ENCODE measurements at places on chromosomes 11 and 22. TPM values are rescaled to one million over a fixed set of nuclear protein-coding genes. Genes with fewer than 3 reads are reported as not detected.
A peak's percentile ranks its signal among the peaks of the same experiment; 100 is the strongest.

DNA sequence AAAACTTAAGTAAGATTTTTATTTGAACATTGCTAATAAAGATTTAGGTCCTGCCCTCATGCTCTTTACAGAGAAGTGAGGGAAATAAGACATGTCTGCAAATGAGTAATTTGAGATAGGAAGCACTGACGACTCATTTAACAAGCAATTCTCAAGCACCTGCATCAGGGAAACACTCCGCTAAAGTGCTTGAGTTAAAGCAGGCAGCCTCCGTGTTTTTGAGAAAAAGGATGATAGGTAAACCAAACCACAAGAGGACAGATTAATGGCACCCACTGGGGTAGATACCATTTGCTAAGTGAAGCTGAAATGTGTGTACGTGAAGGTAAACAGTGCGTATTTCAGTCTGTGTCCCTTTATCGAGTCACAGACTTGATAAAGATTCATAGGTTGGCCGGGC, 184.6 kb upstream of the CARD18 start:
- no peak for DNase-seq

The OR6A2 gene
- total RNA-seq, result not detected

- DNase-seq, result peak; percentile 88
These were observed 3.7 kb downstream of the CATSPER1 start for GRCh38 chr11:66022401-66023185.

The SERHL2 gene
- total RNA-seq, result 2.4 TPM

- no peak for DNase-seq
These were observed 37.9 kb upstream of the NUP160 start for GRCh38 chr11:47886096-47886495.

GRCh38 chr11:119935349-119935925, 202.5 kb downstream of the TRIM29 start:
- DNase-seq, result no peak

The MPPED2 gene
- 8.9 TPM for total RNA-seq

GRCh38 chr11:32366666-32367065, 68.7 kb downstream of the WT1 start:
- DNase-seq, result no peak

DNA sequence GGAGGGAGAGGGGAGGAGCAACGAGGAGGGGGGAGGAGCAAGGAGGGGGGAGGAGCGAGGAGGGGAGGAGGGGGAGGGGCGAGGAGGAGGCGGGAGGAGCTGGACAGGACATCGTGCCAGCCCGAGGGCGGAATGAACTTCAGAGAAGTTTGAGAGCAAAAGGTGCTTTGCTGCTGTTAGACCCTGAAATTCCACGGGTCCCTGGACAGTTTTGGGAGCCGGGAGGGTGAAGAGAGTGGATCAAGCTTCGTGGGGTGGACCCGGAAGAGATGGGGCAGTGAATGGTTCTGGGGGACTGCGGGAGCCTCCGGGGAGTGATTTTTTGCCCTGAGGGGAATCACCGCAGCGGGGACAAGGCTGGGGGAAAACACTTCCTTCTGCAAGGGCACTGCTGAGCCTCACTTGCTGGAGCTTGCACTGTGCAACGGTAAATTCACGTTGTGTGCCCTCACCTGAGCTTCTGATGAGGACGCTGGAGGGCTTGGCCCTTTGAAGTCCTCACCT, 10.7 kb upstream of the NLRP6 start:
- peak; percentile 71 for DNase-seq

The FIBIN gene
- total RNA-seq, result 8.6 TPM

GRCh38 chr11:130133716-130134115, 25.9 kb upstream of the ST14 start:
- DNase-seq, result no peak

All from Right ventricle myocardium superior (tissue), 1 donor.